Left kidney (tissue), 8 donors: ENCODE measurements at places on chromosomes 7 and 10.

DNA sequence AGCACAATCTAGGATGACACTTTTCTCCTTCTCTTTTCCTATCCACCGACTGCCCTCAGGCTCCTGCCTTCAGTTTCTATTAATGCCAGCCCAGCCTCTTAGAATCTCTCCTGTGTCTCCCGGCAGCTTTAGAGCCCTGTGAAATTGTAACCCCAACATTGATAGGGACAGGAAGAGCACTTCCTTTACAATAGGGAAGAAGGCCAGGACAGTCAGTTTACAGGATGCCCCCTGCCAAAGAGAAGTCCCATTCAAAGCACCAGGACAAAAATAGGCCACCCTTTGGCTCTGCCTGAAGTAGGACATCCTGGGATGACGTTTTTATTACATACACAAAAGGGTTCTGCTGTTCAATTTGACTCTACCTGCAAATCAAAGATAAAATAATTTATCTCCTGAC, 64.7 kb upstream of the ANK3 start:
- no peak for DNase-seq

DNA sequence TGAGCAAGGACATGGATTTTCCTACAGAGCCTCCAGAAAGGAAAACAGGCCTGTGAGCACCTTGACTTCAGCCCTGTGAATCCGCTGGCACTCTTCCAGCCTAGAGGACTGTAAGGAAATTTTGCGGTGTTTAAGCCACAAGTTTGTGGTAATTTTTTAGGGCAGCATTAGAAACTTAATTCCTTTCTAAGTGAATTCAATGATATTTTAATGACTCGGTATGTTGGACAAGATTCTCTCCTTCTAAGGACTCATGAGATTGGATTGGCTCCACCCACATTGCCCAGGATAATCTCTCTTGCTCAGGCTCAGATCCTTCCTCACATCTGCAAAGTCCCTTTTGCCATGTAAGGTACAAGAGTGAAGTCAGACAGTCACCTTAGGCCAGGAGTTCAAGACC, 4.5 kb downstream of the LYZL2 start:
- no peak for DNase-seq

GRCh38 chr10:83045731-83046130, 1093.6 kb upstream of the GHITM start:
- no peak for DNase-seq

GRCh38 chr7:30244340-30244739, 40.1 kb upstream of the ZNRF2 start:
- DNase-seq, result no peak

DNA sequence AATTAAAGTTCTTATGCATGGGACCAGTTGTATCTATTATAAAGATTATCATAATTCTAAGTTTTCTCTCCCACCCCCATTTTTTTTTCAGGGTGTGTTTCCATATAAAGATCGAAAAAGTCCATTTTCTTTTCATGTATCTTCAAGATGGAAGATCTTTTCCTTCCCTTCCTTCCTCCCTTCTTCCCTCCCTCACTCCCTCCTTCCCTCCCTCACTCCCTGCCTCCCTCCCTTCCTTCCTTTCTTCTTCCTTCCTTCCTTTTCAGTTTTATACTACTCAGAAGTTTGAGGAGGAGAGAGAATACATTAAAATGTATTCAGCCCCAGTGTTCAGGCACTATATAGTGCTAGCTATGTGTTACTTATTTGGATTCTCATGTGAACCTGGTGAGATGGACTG, 98.0 kb downstream of the POLL start:
- DNase-seq, result no peak

GRCh38 chr7:39360038-39360437, 206.2 kb upstream of the YAE1 start:
- DNase-seq, result no peak

DNA sequence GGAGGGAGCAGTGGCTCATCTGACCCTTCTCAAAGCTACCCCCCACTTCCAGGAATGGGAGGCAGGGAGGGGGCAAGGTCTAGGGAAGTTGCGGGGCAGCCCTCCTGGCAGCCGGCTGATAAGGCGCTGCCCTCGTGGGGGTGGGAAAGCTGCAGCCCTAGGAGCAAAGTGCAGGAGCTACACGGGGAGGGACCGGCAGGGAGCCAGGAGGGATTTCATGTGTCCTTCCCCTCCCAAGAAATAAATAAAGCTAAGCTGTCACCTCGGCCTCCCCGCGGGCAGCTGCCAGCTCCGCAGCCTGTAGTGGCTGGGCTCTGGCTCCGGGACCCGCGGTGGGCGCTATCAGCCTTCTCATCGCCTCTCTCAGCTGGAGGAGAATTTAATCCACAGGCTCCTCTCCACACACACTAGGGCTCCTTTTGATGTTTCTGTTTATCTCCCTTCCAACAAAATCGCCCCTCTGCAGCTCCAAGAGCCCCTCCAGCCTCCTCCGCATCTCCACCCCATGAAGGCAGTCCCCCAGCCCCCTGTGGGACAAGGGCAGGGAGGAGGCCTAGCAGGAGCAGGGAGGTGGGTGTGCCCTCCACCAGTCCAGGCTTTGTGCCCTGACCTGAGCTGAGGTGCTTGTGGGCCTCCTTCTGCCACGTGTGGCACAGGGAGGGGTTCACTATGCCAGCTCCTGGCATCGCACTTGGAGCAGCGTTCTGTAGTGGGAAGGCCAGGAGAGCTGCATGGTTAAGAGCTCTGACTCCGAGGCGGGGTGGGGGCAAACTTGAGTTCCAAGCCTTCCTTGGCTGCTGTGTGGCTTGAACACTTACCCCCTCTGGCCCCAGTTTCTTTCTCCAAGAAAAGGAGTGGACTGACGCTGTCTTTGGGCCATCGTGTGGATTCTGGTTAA, 80.5 kb downstream of the C10orf105 start:
- DNase-seq, result no peak

- DNase-seq, result no peak
Observed at GRCh38 chr7:106484562-106484961, 176.4 kb downstream of the CCDC71L start.

DNA sequence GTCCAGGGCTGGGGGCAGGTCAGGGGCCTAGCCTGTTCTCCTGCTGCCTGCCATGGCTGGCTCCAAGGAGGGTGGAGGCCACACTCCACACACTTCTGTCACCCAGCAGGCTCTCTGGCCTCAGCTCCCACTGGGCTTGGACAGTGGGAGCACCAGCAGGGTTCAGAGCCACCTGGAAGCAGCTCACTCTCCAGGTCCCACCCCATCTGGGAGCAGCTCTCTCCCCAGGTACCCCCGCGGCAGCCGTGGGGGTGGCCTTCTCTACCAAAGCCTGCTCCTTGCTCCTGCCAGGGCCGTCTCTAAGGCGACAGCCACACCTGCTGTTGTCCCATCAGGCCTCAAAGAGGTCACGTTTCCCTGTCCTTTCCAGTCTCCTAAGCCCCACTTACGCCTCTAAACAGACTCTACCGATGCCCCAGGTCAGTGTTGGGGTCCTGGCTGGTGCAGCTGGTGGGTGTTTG, 142.5 kb upstream of the RET start:
- DNase-seq, result no peak

DNA sequence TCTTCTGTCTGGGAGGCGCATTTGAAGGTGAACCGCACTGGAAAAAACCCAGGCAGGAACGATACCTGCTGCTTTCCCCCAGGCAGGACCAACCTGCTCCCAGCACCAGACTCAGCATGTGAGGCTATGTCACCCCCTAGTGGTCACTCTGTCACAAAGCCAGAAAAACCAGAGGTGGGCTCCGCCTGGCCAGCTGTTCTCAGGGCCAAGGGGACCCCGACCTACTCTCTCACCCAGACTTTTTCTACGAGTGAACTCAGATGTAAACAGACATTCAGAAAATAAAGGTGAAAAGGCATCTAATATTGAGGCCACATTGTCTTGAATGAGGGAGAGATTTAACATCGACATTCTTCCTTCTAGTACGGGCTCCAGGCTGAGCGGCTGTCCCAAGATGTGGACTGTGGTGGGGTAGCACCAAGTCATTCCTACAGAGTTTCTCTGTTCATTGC, 117.3 kb downstream of the PRKAG2 start:
- DNase-seq, result peak; percentile 68

- DNase-seq, result no peak
Observed at GRCh38 chr7:1941464-1942242, 271.6 kb downstream of the ELFN1 start.

DNA sequence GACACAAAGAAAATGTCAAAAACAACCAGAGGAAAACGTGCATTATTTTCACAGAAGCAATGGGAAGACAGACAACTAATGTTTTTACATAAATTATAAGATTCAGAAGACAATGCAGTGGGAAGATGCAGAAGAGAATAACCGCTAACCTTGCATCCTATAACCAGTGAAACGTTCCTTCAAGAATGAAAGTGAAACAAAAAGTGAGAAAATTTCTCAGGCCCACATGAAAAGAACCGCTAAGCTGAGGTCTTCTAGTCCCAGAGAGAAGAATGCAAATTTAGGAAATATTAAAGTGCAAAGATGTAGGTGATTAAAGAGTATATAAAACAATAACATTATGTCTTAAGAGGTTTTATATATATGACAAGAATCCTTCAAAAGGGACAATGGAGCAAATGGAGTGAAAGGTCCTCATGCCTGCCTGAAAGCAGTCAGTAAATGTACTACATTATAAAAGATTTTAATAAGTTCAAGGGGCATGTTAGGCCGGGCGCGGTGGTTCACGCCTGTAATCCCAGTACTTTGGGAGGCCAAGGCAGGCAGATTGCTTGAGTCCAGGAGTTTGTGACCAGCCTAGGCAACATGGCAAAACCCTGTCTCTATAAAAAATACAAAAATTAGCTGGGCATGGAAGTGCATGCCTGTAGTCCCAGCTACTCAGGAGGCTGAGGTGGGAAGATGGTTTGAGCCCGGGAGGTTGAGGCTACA, 43.1 kb upstream of the DDC start:
- DNase-seq, result no peak

DNA sequence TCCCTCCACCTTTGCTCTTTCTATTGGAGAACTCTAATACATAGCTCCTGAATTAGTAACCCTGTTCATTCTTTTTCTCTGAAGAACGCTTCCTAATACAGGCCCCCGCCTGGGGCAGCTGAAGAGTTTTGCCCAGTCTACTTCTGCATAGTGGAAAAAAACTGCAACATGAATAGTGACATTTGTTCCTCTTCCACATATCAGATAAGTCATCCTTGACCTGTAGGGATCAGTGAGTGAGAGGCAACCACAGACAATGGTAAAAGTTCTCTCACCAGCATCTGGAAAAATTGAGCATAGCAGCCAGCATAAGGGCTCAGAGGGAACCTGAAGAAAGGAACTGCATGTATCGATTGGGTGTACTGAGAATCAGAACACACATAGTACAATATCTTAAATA, 262.0 kb downstream of the STK31 start:
- no peak for DNase-seq

DNA sequence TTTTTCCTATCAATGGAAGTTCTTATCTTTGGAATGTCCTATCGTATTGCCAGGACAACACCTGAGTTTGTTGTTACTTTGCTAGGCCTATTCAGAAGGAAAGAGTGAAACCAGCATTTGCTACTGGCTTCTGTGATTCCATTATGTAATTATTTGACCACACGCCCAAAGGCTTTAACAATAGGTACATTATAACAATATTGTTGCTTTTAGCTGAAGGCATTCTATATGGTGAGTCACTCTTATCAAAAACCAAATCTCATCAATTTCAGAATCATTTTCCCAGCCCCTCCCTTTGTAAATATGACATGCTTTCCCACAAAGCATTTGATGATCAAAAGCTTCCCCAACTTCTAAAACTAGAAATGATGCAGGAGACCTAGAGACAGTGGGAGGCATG, 294.4 kb upstream of the NEBL start:
- no peak for DNase-seq

GRCh38 chr7:10211016-10211415, 762.7 kb upstream of the PHF14 start:
- DNase-seq, result no peak

DNA sequence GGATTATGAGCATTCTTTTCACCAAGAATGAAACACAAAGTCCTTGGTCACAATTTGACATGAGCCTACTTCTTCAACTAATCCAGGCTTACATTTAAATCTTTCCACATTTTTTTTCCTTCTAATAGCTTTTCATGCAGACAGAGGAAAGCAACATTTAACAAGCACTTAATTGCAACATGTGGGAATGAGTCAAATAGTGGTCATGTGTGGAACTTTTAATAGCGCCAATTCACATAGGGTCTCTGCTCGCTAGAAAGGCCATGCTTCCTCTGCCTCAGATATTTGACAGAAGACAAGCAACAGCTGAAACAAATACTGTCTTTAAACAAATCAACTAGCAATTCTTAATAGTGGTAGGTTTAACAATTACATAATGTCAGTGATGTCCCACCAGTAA, 285.9 kb upstream of the ETV1 start:
- DNase-seq, result no peak

- no peak for DNase-seq
Observed at GRCh38 chr7:34354899-34355298, 303.1 kb upstream of the NPSR1 start.

GRCh38 chr10:22479419-22479818, 134.1 kb downstream of the SPAG6 start:
- DNase-seq, result no peak

DNA sequence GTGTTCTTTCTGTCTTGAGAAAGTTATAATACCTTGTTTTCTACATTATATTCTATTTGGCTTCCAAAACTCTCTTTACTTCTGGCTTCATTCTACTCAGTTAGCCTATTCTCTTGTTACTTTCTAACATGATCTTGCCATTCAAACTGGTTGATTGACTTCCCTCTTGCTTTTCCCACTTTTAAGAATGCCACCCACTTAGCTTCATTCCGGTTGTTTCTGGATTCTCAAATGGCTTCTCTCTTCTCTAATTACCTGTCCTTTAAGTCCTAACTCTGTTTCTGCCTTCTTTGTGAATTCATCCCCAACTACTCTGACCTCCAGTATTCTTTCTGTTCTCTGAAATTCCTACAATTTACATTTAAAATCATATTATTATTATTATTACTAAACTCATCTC, 52.0 kb downstream of the ANKIB1 start:
- peak; percentile 17 for DNase-seq

GRCh38 chr7:29077176-29077575, 69.2 kb downstream of the CPVL start:
- no peak for DNase-seq

DNA sequence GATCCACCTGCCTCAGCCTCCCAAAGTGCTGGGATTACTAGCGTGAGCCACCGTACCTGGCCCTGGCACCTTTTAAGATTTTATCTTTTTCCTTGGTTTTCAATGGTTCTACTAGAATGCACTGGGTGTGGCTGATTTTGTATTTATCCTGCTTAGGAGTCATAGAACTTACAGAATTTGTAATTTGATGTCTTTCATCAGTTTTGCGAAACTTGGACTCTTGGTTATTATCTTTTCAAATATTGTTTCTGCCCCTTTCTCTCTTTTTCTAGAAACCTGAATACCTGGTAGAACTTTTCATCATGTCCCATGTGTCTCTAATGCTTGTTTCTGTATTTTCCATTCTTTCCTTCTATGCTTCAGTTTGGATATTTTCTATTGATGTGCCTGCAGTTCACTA, 2.8 kb upstream of the NUB1 start:
- no peak for DNase-seq

GRCh38 chr7:1558181-1558811, 2.3 kb upstream of the TMEM184A start:
- no peak for DNase-seq

- no peak for DNase-seq
Observed at GRCh38 chr10:964988-965417, 23.2 kb upstream of the GTPBP4 start.

- no peak for DNase-seq
Observed at GRCh38 chr7:141612861-141613260, 61.7 kb downstream of the AGK start.

GRCh38 chr7:113775804-113776203, 143.0 kb downstream of the PPP1R3A start:
- no peak for DNase-seq
